COR-L47 (cell line): ENCODE measurements at places on chromosomes 2 and 18.

DNA sequence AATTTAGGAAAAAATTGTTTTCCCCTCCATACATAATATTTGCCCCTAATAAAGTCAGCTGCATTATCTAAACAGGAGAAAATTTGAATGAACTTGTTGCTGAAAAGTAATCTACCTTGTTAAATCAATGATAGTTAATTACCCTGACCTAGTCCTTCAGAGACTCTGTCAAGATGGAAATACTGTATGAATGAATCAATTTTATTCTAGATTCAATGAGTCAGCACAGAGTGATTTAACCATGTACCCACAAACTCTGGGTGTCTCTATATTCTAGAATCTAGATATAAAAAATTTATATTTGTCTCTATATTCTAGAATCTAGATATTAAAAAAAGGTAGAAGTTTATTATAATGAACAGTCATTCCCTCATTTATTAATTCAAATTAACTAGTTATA, 36.2 kb downstream of the NDUFAF7 start:
- DNase-seq, result no peak

DNA sequence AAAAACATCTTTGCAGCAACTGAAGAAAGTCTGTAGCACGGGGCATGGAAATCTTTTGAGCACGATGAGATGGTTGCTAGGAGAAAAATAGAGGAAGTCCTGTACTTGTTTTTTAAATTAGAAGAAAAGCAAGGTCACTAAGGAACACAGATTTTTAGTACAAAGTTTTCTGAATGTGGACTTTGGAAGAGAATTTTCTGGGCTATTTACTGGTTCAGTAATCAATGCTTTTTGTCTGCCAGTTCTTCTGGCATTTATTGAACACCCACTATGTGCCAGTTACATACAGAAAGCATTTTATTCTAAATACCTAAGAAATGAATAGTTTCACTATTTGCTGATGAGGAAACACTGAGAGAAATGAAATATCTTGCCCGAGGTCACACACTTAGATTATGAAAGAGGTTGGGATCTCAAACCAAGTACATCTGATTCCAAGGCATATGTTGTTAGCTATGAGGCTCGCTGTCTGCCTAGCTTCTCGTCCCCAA, 15.6 kb upstream of the MAP3K20 start:
- DNase-seq, result no peak

DNA sequence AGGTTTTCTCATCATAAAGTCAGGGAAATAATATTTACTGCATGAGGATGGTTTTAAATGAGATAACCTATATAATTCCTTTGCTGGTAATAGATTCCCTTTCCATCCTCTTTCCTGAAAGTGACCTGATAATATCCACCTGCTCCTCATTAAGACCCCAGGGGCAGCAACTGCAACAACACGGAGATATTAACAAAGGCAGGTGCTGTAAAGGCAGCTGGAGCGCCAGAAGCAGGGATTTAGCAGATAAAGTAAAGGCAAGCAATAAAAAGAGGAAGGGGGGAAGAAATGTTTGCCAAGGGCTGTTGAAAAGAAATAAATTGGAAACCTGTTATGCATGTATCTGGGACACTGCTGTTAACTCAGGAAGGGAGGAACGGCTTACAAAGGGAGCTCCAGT, 472.6 kb upstream of the KLHL29 start:
- DNase-seq, result peak; percentile 48

DNA sequence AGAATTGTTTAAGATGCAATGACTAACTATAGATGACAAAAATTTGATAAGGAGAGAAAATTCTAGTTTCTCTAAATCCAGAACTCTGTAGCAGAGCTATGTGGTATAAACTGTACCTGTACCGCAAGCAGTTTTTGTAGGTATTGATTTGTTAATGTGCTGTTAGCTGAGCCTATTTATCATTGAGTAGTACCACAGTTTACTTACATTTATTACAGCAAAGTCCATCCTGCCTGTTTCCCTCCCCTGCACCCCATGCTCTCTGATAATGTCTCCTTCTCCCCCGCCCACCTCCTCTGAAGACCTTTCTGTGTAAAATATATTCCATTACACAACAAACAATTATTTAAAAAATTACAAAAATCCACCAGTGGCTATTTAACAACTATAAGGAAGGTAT, 170.6 kb downstream of the RNF152 start:
- DNase-seq, result no peak
